ENCODE measurements at places on chromosomes 6 and 20.

DNA sequence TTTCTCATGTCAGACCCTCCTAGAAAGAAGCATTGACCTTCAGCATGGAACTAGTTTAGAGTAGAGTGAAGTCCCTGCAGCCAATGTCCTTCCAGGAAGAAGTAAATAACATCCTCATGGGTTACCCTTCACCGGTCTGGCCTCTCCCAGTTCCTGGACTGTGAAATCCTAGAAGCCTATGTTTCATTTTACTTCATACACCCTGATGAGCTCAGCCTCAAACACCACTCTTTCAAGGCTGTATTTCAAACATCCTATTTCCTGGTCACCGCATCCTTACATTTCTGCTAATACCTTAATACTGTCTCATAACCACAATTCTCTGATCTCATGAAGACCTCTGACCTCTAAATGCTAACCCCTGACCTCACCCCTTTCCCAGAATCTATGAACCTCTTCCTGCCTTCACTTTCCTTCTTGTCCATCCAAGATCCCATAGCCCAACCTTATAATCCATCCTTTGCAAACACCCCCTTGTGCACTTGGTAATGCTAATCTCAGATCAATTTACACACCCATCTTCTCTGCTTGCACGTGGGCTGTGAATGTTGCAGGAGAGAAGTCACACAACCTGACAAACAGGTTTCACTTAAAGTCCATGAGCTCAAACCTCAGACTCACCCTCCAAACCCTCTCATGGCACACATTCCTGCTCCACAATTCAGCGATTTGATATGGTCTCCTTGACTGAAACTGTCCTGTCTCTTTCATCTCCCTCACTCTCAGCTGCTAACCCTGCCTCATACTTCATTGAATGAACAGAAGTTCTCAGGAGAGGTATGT, 30.2 kb downstream of the SLC2A10 start:
- no peak for DNase-seq

DNA sequence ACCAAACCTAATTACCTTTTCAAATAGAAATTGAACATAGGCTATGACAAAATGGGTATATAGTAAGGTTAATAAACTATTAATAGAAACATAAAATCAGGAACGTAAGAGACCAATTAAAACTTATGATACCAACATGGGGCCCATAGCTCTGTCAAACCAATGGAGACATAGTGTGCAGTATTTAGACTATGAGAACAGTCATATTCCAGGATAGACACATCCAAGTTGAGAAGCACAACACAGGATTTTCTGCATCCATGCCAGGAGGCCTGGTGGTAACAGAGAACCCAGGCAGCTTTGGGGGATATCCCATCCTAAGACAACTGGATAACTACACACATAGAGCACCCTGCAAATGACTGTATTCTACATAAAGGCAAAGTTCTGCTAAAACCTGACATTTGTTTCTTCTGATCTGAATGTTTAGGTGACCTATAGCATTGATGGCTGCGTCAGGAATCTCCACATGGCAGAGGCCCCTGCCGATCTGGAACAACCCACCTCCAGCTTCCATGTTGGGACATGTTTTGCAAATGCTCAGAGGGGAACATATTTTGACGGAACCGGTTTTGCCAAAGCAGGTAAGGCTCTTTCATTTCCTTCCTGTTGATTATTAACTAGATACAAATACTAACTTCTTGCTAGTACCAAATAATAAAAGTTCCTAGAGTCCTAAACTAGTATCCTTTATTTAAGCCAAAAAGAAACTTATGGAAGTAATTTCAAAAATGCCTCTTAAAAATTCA, 202.7 kb downstream of the ARHGAP18 start:
- DNase-seq, result no peak

DNA sequence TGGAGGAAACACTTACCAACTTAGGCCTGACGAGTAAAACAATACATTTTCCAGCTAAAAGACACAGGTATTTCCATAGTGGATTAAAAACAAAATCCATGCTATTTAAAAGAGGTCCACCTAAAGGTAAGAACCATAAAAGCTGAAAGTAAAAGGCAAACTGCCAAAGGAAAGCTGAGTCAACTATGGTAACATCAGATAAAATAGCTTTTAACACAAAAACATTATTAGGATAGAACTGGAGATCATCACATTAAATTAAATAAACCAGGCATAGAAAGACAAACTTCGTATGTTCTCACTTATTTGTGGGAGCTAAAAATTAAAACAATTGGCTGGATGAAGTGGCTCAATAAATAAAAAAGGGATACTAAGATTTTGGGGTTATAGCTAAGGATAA, 166.8 kb upstream of the SLC22A16 start:
- no peak for DNase-seq

GRCh38 chr6:147384029-147384428, 124.5 kb upstream of the SAMD5 start:
- DNase-seq, result no peak

GRCh38 chr6:3120765-3121089, 2.2 kb downstream of the BPHL start:
- DNase-seq, result no peak

DNA sequence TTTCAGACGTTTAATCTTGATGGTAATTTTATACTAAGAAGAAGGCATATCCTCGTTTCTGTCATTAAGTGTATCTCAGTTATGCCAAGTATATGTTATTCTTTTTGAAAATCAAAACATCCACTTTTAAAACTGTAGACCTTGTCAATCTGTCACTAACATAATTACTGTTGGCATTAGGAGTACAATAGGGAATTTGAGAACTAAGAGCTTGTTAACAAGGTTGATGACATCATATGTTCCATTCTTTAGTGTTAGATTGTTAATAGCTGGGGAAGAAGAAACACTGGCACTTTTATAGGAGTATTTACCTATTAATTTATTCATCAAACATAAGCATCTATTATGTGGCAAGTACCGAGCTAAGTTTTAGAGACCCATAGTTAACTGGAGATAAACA, 76.2 kb downstream of the MAP3K4 start:
- DNase-seq, result no peak

- no peak for DNase-seq
Measured at GRCh38 chr6:21781128-21781527, 187.6 kb downstream of the SOX4 start.

- DNase-seq, result no peak
Measured at GRCh38 chr6:109417646-109418045, 22.8 kb downstream of the PPIL6 start.

DNA sequence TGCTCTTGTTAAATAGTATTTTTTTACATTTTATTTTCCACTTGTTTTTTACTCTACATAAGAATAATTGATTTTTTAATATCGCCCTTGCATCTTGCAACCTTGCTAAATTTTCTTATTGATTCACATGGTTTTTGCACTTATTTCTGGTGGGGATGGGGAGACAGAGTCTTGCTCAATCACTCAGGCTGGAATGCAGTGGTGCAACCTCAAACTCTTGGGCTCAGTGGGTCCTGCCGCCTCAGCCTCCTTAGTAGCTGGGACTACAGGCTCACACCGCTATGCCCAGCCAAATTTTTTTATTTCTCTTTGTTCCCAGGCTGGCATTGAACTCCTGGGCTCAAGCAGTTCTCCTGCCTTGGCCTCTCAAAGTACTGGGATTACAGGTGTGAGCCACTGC, 30.3 kb downstream of the LIN28B start:
- DNase-seq, result no peak

Measured in activated gamma-delta T cell treated with anti-CD3 and anti-CD28 coated beads, Interleukin-2, amount 50 U/mL, for 16 hours (primary cell).